T-helper 2 cell treated with Interferon-gamma antibody and Interleukin-4, amounts not matched to agents 5 μg/mL and 100 μg/mL, for 36 hours (primary cell): ENCODE measurements at places on chromosomes 5 and 9.

- no peak for DNase-seq
Measured at GRCh38 chr5:99076723-99077640, 148.2 kb upstream of the CHD1 start.

DNA sequence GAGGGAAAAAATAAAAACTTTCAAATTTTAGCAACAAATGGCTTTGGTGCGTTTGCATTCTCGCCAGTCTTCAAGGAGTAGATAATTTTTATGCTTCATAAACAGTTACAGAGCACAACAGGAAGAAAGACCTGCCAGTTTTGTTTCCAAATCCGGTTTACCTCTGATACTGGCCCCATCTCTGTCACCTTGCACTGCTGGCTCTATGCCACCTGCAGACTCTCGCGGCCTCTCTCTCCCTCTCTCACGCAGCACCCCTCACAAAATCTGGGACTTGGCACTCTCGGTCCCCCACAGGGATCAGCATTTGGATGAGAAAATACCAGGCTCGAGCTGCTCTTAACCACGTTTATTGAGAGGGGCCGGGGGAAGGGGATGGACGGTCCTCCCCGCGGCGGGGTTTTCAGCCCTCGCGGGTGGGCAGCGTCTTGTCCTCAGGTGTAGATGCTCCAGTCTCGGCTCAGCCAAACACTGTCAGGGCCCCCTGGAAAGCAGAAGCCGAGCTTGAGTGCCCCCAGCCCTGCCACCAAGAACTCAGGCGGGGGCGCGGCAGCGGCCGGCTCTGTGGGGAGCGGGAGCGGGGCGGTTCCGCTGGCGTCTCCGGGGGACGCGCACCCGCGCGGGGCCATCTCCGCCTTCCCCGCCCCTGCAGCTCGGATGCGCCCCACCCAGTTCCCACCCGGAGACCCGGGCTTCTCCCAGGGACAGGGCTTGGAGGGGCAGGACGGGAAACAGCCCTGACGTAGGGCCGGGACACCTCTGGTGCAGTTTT lies 1.3 kb downstream of the SCGB3A1 start:
- DNase-seq = no peak

GRCh38 chr5:32017692-32018367 lies 156.3 kb downstream of the GOLPH3 start:
- no peak for DNase-seq

DNA sequence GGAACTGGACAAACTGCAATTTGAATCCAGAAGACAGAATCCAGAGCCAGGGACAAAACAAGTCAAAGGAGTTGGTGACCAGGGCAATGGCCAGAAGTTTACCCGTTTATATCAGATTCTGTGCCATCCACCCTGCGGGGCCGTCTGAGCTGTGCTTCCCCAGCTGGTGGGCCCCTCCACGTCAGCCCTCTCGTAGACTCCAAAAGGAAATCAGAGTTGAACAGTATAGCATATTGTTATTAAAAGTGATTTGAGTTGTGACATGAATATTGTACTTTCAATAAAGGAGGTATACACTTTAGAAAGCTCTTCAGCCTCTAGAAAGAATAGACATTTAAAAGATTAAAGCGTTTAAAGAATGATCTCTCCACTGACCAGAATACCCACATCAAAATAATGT lies 102.4 kb downstream of the NFIB start:
- no peak for DNase-seq

DNA sequence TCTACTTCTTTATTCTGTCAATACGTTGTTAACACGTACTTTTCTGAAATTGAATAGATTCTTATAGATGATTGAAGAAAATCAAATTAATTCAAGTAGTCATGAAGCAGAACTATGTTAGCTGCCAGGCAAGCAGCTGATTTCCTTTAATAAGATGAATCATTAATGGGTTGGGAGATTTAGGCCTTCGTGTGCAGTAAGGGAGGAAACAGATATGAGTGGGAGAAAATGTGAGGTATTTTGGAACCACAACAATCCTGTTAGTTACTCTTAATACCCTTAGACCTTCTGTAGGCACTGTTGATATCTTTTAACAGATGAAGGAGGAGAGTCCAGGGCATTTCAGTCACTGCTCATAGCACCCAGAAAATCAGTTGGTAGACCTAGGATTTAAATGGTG lies 121.0 kb downstream of the AOPEP start:
- no peak for DNase-seq

GRCh38 chr5:123124859-123125595 lies 36.0 kb downstream of the PRDM6 start:
- no peak for DNase-seq

GRCh38 chr9:127941062-127941960 lies 3.7 kb upstream of the DPM2 start:
- DNase-seq = no peak

- no peak for DNase-seq
Measured at GRCh38 chr9:15404171-15404570, 18.5 kb upstream of the SNAPC3 start.

DNA sequence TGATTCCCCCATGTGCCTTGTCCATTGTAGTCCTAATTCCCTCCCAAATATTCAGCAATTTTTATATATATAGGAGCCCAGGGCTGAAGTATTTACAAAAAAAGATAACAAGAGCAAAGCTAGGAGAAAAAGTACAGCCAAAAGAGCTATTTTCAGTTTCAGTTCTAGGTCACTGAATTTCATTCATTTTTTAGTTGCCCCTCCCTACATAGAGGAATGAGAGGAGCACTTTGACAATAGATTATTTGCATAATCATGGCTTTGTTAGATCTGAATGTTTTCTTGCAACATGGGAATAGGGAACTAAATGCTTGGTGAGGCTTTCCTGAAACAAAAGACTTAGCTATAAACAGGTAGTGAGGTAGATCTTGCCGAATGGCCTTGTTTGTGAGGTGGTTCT lies 15.3 kb upstream of the F2RL2 start:
- DNase-seq = no peak

DNA sequence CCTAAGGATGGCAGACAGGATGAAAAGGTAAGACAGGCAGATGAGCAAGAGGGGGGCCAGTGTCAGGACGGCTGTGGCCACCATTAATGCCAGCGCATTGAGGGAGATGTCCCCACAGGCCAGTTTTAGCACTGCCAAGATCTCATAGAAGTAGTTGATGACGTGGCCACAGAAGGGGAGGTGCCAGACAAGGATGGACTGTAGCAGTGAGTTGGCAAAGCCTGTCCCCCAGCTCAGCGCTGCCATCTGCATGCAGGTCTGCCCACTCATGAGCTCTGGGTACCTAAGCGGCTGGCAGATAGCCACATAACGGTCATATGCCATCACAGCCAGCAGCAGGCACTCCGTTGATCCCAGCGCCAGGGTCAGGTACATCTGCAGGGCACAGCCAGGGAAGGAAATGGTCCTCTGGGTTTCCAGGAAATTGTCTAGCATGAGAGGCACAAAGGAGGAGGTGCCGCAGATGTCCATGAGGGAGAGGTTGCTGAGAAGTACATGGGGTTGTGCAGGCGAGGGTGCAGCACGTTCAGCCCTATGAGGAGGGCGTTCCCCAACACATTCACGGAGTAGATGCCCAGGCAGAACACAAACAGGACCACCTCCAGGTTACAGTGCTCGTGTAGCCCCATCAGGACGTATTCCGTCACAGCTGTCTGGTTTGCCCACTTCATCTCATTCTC lies 10.8 kb downstream of the OR13J1 start:
- DNase-seq = peak; percentile 5

DNA sequence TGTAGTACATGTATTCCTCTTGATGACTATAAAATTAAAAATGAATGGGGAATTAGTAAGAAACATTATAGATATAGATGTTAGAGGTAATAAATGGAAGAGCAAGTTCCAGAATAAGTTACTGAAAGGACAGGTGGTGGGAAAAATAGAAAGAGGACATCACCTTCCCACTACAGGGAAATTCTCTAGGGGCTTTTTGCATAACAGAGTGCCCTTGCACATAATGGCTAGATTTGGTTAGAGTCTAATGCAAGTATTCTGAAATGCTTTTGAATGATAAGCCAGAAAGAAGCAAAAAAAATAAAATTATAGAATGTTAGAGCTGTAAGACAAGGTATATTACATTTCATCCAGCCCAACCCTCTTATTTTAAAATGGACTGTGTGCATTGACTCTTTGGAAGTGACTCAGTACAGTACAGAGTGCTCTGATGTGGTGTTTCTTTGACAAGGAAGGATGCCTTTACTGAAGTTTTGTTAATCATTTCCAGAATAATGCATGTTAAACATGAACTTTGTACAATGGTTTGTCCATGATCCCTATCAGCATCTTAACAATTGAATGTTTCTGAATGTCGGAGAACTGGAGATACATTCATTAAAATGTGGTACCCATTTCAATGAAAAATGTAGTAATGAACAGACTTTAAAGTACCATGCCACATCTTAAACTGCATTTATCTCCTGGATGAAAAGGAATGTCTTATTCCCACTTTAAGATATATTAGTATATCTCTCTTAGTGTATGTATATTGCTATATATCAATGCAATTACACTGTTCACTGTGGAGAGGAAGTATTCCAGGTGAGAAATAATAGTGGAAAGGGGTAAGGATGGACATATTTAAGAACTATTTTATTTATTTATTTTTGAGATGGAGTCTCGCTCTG lies 391.1 kb downstream of the ADGRV1 start:
- DNase-seq = no peak

DNA sequence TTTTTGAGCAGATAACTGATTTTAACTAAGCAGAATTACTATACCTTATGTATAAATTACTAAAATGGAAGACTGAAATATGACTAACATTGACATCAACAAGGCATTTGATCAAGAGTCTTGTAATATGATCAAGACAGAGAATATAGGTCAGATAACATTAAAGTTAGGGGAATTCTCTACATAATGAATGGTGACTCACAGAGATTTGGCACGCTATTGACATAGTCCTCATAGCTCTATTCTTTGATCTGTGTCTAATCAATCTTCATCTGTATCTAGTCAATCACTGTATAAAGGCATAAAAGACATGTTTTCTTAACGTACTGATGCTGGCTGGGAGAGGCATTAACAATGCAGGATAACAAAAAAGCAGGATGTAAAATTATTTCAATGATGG lies 17.4 kb downstream of the ABITRAM start:
- DNase-seq = no peak

DNA sequence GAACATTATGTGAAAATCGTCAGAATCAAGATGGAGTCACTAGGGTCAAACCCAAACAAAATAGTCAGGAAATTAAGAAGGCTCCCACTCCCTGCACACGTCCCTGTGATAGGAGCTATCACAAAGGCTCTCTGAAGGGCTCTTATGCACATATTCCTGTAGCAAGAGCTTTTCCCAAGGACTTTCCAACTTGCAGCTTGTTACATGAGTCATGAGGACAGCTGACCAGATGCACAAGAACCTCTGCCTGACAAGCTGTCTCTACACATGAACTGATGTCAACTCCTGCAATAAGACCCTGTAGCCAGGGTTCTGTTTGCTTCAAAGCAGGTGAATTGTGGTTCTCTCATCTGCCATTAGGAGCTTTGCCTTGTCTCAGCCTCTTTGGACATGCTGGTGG lies 122.4 kb downstream of the OLFM1 start:
- no peak for DNase-seq

GRCh38 chr9:120490888-120491595 lies 88.9 kb downstream of the CDK5RAP2 start:
- DNase-seq = no peak

GRCh38 chr5:126186210-126186609 lies 237.0 kb upstream of the GRAMD2B start:
- no peak for DNase-seq

- no peak for DNase-seq
Measured at GRCh38 chr9:133787754-133788025, 49.5 kb upstream of the SARDH start.

DNA sequence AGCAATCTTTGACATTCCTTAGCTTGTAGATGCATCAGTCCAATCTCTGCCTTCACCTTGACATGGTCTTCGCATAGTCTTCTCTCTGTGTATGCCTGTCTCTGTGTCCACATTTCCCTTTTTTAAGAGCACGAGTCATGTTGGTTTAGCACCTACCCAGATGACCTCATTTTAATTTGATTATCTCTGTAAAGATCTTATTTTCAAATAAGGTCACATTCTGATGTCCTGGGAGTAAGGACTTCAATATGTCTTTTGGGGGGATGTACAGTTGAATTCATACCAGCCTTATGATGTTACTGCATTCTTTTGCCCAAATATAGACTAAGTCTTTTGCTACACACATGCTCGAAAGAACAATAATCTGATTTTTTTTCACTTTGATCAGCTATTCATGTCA lies 6.9 kb downstream of the KCTD16 start:
- no peak for DNase-seq

DNA sequence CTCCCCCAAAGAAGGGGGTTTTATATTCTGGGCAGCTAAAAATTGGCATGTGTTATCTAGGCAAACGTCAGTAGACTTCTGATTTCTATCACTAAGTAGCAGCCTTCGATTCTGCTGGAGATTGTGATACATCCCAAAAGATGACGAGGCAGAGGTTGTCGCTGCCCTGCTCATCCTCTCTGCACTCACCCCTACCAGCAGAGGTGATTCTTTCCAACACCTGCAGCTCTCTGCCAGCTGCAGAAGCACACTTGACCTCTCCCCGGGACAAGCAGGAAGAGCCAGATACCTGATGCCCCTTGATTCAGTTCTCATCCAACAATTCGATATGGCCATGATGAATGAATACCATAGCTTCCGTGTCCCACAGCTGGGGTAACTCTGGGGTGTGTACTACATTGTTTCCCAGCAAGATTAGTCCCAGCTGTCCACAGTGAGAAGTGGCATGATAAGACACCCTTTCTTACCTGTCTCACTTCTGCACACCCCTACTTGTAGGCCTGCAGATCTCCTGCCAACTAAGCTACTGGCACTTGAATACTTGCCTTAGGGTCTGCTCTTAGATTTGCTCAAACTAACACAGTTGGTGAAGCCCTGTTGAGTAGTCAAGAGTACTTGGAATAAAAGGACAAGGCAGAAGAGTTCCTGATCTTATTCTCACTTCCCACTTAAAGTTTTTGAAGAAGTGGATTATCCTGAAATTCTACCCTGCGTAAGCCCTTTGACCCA lies 37.6 kb upstream of the SMAD5 start:
- no peak for DNase-seq

DNA sequence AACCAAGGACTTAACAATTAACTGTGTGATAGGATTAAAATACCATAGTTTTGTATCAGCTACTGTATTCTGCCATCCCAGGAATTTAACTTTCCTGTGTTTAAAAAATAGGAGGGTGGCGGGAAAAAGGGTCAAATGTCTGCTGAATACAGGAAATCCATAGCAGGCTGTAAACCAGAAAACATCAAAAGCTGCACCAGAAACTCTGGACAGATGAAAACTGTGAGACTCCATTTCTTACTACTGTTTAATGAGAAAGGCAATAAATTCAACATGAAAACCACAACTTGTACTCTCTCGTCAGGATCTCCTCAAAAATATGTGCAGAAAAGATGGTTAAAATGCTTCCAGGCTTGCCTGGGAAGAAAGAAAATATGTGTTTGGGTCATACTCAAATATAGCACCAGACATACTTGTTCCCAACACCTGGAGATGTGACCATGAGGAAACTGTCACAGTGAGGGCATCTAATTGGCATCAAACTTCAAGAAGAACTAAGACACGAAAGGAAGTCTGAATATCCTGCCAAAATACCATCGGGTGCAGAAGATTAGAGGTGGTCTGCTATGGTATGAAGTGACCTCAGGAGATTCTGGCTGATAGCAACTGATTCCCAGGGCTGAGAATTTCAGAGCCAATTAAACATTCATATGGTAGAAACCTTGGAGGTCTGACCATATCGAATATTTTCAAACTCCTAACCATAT lies 164.7 kb upstream of the TARS1 start:
- DNase-seq = no peak
